SHP77 (cell line): ENCODE measurements at places on chromosomes 13 and 19.

DNA sequence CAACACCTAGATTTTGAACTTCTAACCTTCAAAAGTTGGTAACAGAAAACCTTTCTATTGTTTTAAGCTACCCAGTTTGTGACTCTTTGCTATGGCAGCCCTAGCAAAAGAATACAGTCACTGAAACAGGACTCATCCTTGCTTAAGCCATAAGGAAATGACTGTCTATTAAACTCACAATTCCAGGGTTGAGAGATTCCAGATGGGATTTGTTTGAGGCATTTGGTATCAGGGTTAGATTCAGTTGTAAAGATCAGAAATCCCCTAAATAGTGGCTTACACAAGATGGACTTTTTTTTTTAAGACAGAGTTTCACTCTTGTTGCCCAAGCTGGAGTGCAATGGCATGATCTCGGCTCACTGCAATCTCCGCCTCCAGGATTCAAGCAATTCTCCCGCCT is 41.1 kb upstream of the RGCC start:
- no peak for DNase-seq

GRCh38 chr13:73259061-73260017 is 200.5 kb downstream of the KLF5 start:
- no peak for DNase-seq

DNA sequence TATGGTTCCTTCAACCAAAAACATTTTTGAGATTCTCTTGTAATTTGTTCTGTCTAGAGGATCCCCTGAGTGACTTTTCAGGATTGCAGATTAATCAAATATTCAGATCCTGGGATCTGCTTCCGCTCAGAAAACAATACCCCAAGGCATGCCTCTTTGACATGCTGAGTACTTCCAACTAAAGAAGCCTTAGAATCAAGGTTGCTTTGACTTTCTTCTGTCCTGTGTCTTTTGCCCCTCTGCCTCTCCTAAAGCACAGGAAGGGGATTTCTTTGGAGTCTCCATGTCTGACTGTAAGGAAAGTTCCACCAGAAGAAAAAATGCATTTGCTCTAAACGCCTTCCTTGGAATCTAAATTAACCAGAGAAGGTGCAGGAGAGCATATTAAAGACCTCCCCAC is 431.5 kb downstream of the FGF14 start:
- DNase-seq = no peak

GRCh38 chr13:34419025-34419424 is 523.0 kb upstream of the NBEA start:
- DNase-seq = peak; percentile 91

GRCh38 chr19:4295972-4296771 is 6.0 kb downstream of the TMIGD2 start:
- peak; percentile 66 for DNase-seq
